CD8-positive, alpha-beta T cell (primary cell): ENCODE measurements at places on chromosomes 4 and X.
A peak's percentile ranks its signal among the peaks of the same experiment; 100 is the strongest.

- DNase-seq = no peak
Observed at GRCh38 chr4:166044871-166045270, 171.8 kb downstream of the TLL1 start.

GRCh38 chrX:133402042-133402453 lies 13.2 kb downstream of the GPC4 start:
- DNase-seq = no peak

GRCh38 chr4:170682558-170683294 lies 593.0 kb upstream of the AADAT start:
- no peak for DNase-seq

- DNase-seq = no peak
Observed at GRCh38 chrX:125137521-125137920, 182.2 kb upstream of the TEX13C start.

GRCh38 chrX:69163936-69164741 lies 1.1 kb downstream of the PJA1 start:
- DNase-seq = peak; percentile 8

DNA sequence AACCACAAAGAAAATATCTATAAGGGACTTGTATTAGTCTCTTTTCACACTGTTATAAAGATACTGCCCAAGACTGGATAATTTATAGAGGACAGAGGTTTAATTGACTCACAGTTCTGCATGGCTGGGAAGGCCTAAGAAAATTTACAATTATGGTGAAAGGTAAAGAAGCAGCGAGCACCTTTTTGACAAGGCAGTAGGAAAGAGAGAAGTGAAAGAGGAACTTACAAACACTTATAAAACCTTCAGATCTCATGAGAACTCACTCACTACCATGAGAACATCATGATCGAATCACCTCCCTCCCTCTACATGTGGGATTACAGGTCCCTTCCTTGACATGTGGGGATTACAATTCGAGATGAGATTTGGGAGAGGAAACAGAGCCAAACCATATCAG lies 856.0 kb downstream of the TRAM1L1 start:
- DNase-seq = no peak

- DNase-seq = no peak
Observed at GRCh38 chrX:12245650-12246645, 107.7 kb downstream of the FRMPD4 start.

- no peak for DNase-seq
Observed at GRCh38 chrX:21740329-21741274, 17.3 kb downstream of the SMPX start.
